ENCODE measurements at places on chromosomes 2 and 18.

DNA sequence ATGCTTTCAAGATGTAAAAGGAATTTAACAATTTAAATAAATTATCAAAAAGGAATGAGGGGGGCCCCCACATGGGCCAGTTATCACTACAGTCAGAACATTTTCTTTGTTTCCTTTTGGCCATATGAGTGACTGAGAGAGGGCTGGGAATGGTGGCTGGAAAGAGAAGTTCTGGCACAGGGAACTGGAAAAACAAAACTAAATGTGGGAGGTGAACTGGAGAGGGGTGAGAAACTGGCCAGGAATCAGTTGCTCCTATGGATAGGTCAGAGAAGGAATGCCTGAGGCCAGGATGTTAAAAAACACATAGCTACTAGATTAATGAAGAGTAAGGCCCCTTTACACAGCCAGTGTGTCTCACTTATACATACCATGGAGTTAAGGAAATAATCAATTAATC is 121.0 kb downstream of the RBMS1 start:
- DNase-seq: no peak

DNA sequence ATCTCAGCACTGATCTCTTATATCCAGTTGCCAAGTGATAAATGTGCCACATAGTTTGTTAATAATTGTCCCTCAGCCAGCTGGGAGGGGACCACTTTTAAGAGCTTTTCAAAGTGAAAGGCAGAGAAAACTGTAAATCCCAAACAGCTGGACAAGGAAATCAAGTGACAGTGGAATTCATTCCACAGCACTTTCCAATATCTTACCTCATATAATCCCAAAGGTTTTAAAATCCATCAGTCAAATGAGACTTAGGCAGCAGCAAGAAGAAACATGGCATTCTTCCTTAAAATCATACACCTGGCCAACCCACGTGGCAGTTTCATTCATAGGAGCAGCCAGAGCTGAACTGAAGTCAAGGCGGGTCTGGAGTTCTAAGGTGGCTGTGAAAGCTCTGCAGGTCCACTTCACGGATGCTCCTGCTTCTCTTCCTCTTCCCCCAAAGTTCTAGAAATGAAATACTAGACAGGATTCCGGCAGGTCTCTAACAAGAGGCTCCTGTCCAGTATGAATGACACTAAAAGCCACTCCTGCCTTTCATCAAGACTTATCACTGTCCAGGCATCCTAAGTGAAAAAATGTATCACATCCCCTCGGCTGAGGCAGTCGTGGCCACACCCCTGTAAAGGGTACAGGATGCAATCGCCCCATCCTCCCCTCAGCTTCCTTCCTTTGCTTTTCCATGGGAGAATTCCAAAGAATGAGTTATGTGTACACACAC is 190.4 kb upstream of the STK17B start:
- DNase-seq: no peak

- DNase-seq: no peak
Measured at GRCh38 chr2:23843051-23843976, 83.6 kb downstream of the ATAD2B start.

DNA sequence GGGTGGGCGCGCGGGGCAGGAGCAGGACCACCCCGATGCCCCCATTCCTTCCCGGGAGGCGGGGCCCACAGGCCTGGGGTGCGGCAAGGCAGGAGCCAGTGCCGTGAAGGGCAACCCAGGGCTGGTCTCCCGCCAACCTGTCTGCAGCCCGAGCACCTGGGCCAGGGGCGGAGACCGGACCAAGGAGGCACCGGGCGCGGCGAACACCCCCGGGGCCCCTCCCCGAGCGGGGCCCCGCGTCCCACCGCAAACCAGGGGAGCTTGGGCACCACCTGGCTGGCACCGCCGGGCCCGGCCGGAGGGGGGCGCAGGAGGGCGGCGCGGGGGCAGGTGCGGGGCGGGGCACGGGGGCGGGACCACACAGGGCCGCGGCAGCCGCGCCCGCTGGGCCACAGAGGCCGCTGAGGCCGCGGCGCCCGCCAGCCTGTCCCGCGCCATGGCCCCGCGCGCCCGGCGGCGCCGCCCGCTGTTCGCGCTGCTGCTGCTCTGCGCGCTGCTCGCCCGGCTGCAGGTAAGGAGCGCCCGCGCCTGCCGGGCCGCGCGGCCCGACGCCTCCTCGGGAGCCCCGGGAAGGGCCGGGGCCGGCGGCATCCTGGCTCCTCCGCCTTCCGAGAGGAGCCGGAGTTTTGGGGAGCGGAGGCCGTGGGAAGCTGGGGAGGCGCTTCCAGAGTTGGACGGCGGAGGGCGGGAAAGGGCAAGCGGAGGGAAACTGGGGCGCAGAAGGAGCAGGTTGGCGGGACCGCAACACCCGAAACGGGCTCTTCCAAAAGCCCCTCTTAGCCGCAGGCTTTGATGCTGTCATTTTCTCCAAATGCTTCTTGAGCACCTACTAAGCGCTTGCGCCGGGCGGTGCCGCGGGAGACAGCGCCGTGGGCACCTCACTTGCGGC is at the start of gene TNFRSF11A:
Gene TNFRSF11A (plus strand): TSS at position 394 of the 889 bp plus-strand sequence. CDS start 43 bp downstream, at position 437.
- DNase-seq: peak; percentile 49

GRCh38 chr18:46466234-46467160 is 190.5 kb downstream of the LOXHD1 start:
- no peak for DNase-seq

- DNase-seq: no peak
Measured at GRCh38 chr18:27887711-27888495, 289.0 kb downstream of the CDH2 start.

DNA sequence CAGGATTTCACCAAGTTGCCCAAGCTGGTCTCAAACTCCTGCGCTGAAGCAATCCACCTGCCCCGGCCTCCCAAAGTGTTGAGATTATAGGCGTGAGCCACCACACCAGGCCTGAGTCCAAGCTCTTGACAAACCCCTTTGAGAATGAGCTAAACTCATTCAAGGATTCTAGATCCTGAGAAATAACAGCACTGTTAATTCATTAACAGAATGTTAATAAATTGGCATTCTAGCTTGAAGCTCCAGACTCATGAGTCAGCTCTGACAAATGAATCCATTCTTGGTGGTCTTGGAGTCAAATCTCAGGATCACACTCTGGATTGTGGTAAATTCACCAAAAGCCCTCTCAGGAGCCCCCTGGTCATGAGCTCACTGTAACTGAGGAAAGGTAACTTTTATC is 1.8 kb downstream of the NARS1 start:
- no peak for DNase-seq

GRCh38 chr2:227163998-227164762 is at the start of the genes COL4A3 and COL4A4:
COL4A3 (plus strand) TSS chr2:227164624; CDS start chr2:227164727, 103 bp downstream.
COL4A4 (minus strand) TSS chr2:227164205; CDS start chr2:227147483, 16,722 bp downstream.
- DNase-seq: no peak

DNA sequence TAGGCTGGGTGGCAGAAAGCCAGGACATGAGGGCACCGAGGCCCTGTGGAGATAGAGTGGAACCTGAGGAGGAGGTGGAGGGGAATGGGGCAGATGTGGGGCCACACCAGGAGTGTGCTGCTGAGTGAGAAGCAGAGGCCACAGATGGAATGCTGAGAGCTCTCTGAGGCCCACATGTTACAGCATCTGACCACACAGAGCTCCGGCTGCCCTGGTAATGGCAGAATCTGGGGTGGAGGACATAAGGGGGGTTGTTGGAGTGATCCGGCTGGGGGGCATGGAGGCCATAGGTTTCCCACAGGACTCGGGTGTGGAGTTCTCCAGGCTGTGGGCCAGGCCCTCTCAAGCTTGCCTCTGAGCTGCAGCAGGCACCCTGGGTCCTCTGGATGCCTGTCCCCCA is 3.8 kb downstream of the MZT2B start:
- no peak for DNase-seq

GRCh38 chr2:217551252-217551899 is 451.4 kb downstream of the TNS1 start:
- no peak for DNase-seq

GRCh38 chr2:27122791-27123190 is 824 bp upstream of the ABHD1 start:
- DNase-seq: no peak

- no peak for DNase-seq
Measured at GRCh38 chr18:42310956-42311355, 355.9 kb downstream of the PIK3C3 start.

- no peak for DNase-seq
Measured at GRCh38 chr2:224426656-224427055, 24.7 kb upstream of the FAM124B start.

All from activated CD4-positive, alpha-beta T cell treated with anti-CD3 and anti-CD28 coated beads for 24 hours (primary cell).